ENCODE measurements at places on chromosomes 16 and 17.
A peak's percentile ranks its signal among the peaks of the same experiment; 100 is the strongest.

- DNase-seq = no peak
Observed at GRCh38 chr17:21025451-21025850, 17.4 kb downstream of the USP22 start.

- no peak for DNase-seq
Observed at GRCh38 chr16:3383045-3383448, 17.8 kb downstream of the ZSCAN32 start.

GRCh38 chr16:83817022-83817421, 9.2 kb downstream of the HSBP1 start:
- DNase-seq = no peak

DNA sequence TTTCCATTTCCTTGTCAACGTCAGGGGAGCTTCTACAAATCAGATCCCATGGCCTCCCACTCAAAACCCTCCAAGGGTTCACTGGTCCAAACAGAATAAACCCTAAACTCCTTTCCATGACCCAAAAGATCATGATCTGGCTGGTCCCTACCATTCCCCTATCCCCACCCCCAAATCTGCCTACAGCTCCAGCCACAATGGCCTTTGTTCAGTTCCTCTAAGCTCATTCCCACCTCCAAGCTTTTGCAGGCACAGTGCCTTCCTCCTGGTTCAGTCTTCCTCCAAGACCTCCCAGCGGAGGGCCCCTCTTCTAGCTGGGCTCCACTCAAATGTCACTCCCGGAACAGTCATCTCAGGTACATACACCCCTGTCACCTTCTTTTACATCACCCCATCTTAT, 2.0 kb downstream of the GPRC5B start:
- no peak for DNase-seq

- DNase-seq = peak; percentile 74
Observed at GRCh38 chr17:60971515-60972369, 294.1 kb downstream of the BCAS3 start.

DNA sequence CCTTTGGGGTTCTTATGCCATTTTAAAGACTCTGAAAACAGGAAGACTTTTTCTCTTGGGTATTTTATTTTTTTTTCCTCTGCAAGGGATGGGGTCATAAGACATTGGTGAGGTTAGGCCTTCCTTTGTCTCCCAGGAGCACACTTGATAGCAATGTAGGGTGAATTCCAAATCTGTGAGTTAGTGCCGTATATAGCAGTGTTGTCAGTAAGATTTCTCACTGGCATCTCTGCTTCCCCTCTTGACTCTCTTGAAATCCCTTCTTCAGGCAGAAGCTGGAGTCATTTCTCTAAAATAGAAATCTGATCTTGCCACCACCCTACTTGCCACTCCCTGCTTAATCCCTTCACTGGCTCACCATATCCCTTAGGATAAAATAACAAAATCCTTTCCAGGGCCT, 529.7 kb downstream of the WWOX start:
- DNase-seq = no peak

DNA sequence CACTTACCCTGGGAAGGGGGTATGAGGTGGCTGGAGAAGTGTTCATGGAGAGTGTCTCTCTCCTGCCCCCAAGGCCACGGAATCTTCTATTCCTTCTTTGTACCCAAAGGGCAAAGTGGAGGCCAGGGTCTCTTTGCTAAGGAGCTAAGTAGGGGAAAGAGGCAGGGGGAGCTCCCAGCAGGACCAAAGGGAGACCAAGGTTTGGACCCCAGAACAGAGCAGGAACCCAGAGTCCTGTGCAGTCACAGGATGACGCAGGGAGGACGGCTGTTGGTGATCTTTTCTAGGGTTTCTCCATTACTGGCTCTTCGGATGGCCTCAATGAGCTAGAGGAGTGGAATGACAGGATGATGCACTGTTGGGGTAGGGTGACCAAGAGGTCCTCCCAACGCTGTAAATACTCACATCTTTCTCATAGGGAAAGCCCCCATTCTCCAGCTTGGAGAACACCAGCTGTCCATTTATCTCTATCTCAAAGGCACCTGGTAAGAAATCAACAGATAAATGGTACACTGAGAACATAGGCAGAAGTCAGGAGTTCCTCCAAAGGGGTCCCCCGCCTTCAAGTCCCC, 966 bp downstream of the MIEN1 start:
- no peak for DNase-seq

DNA sequence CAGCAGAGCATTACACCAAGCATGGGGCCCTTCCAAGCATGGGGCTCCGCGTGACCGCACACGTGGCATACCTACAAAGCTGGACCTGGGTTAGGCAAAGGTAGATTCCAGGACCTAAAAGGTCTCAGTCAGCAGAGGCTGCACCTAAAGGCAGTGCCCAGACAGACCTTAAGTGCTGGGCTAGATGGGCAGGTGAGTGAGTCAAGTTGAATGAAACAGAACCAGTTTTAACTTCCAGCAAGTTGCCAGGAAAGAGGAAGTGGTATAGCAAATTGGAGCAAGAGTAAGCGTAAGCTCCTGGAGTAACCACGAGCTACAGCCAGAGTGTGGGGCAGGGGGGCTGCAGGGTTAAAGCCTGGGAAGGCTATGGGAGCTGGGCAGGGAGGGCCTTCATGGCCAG, 49.5 kb downstream of the SRCIN1 start:
- DNase-seq = no peak

- DNase-seq = no peak
Observed at GRCh38 chr16:79130616-79131015, 469.9 kb downstream of the MAF start.

GRCh38 chr17:41959336-41960095, 7.1 kb upstream of the CNP start:
- peak; percentile 87 for DNase-seq

GRCh38 chr16:78684655-78685375, 585.4 kb downstream of the WWOX start:
- DNase-seq = no peak

GRCh38 chr17:75077496-75078283, 10.1 kb upstream of the SLC16A5 start:
- DNase-seq = peak; percentile 82

DNA sequence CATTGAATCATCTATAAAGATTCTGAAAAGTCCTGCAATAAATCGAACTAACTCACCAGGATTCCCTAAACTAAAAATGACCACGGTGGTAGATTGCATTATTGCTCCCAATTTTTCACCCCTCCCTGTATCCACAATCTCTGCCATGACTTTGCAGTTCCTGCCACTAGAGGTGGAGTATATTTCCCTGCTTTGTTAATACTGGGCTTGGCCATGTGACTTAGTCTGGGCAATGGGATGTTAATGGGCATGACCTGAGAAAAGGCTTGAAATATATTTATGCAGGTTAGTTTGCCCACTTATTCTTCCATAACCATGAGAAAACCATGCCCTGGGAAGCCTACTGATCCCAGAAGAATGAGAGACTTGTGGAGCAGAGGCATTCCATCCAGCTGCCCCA, 59.1 kb downstream of the NOG start:
- no peak for DNase-seq

GRCh38 chr16:67672739-67673662, 6.4 kb downstream of the C16orf86 start:
- peak; percentile 90 for DNase-seq

DNA sequence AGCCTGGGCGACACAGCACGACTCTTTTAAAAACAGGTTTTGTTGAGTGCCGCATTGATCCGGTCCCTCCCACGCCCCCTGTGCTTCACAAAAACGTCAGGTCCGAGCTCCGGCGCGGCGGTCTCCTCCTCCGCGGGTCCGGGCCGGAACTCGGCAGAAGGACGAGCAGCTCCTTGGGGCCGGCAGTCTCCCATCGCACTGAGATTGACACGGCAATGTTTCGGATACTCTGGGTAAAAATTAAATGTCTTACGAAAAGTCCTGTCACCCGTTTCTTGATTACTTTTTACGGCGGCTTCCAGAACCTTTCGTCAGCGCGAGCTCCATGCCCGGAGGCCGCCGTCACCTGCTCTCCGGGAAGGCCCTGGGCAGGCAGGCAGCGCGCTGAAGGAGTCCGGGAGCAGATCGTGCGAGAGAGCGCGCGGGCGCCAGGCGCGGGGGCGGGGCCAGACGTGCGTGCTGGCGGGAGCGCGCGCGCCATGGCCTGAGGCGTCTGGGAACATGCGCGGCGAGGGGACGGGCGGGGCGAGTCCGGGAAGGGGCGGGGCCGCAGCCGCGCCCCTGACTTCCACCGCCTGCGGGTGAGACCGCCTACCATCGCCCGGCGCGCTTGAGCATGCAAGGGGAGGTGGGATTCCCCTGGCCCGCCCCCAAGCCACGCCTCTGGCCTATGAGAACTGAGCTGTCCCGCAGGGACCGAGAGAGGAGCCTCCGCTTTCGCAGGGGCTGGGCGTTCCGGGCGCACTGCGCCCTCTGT, 11.7 kb upstream of the SRL start:
- peak; percentile 99 for DNase-seq

DNA sequence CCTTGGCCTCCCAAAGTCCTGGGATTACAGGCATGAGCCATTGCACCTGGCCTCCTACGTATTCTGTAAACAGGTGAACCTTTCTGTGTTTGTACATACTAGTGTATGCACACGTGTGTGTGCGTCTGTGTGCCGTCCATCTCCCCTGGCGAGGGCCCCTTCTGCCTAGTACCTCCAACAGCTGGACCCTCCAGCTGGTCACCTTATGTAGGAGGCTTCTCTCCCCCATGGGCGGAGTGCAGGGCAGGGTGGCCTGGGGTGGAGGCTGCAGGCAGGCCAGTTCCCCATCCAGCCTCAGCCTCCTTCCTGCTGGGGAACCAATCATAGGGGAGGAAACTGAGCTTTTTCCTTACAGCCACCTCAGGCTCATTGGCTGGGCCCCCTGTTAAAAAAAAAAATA, 24.4 kb upstream of the DOC2B start:
- no peak for DNase-seq

- no peak for DNase-seq
Observed at GRCh38 chr17:5913032-5913531, 157.1 kb upstream of the WSCD1 start.

DNA sequence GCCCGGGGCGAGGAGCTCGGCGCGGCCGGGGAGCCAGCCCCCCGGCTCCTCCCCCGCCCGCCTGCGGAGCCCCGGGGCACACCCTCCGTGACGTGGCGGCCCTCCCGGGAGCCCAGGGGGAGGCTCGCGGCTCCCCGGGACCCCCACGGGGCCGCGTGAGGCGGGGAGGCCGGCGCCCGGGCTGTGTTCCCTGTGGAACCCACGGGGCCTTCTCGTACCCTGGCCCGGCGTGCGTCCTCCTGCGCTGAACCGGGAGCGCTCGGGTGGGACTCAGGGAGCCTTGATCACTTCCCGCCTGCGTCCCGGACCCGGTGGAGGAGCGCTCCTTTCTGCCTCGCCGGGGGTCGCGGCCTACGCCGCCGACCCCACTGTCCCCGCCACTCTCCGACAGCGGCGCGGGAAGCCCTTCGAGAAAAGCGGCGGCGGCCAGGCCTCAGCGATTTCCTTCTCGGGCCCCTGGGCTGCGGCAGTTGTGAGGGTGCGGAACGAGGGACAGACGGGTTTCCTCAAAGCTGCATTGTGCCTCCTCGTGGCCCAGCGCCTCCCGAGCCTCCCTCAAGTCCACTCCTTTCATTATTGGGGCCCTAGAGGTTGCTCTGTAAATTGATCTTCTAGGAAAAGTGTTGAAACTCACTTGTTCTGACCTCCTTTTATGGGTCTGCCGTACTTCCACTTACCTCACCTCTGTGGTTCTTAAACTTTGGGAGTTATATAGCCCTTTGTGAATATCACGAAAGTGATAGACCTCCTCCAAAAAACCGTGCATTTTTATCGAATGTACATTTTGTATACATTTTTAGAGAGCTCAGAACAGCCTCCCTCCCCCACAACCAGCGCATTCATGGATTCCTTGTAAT, 597 bp downstream of the LIG3 start:
- DNase-seq = peak; percentile 91

DNA sequence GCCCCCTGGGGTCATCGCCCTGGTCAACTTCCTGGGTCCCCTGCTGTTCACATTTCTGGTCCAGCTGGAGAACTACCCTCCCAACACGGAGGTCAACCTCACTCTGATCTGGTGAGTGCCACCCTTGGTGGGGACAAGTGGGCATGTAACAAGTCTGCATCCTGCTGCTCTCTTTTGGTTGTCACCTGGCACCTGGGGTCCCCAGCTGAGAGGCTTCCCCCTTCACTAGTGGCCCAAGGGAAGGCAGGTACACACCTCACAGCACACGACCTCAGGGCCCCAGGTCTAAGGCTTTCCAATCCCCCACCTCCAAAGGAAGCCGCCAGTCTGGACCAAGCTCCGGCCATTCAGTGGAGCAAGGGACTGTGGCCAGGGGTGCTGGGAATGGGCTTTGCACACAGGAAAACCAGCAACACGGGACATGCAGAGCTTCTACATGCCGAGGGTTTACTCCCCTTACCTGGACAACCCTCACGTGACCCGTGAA, 4.4 kb downstream of the TMC8 start:
- no peak for DNase-seq

GRCh38 chr17:70158180-70158579, 11.2 kb upstream of the KCNJ2 start:
- no peak for DNase-seq

- DNase-seq = no peak
Observed at GRCh38 chr17:32192379-32192778, 50.1 kb downstream of the RHOT1 start.

GRCh38 chr16:50244504-50245416, 21.6 kb upstream of the ADCY7 start:
- no peak for DNase-seq

DNA sequence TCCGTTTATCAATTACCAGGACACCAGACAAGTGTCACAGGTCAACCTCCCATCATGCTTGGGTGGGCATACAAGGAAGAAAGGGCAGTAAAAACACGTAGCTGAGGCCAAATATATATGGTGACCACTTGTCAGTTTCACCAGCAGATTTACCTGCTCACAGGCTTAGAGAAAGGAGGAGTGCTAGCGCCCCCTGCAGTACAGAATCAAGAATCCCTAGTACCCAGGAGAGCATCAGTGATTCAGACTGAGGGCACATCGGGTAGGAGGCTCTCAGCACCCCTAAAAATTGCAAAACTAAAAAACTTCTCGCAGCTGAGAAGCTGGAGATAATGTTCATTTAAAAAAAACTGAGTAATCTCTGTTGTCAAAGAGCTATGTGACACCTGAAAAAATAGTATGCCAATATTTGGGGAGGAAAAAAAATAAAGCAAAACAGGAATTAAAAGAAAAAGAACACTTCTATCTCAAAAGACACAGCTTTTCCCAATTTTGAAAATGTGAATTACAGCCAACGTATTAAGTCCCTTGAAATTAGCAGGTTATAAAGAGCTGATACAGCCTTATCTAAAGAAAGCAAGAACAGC, 21.2 kb upstream of the MON1B start:
- peak; percentile 76 for DNase-seq

DNA sequence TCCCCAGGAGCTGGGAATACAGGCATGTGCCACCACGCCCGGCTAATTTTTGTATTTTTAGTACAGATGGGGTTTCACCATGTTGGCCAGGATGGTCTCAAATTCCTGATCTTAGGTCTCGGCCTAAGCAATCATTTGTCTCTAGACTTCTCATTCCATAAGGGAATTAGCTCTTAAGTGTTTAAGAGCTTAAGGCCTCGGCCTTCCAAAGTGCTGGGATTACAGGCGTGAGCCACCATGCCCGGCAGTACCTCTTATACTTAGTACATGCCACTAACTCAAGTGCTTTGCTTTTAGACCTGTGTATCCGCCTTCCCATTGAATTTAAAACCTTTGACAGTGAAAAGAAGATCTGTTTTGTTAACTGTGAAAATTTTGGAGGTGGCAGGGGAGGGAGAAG, 16.6 kb upstream of the IL21R start:
- no peak for DNase-seq

GRCh38 chr17:29412780-29413565, 22.8 kb downstream of the TAOK1 start:
- DNase-seq = no peak

- DNase-seq = peak; percentile 96
Observed at GRCh38 chr16:11224096-11224893, 31.7 kb downstream of the SOCS1 start.
